NCI-H510A (cell line): ENCODE measurements at places on chromosomes 6 and 20.

- DNase-seq: no peak
Observed at GRCh38 chr6:167020206-167020605, 21.0 kb downstream of the CEP43 start.

DNA sequence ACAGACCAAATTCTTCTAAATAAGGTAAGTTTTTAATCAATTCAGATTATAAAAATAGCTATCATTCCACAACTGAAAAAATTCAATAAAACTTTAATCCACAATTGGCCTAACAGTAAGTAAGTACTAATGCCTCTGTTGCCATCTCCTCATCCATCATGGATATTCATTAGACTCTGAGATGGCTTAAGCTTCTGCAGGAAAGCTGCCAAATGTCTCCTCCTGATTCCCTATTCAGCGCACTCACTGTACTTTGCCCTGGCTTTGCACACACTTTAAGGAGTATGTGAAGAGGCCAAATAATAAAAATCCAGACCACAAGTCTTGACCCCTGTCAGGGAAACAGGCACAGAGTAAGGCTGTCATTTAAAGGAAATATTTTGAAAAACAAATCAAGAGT, 23.6 kb downstream of the PGM3 start:
- no peak for DNase-seq

- DNase-seq: no peak
Observed at GRCh38 chr20:43151901-43152300, 37.8 kb downstream of the PTPRT start.

- DNase-seq: no peak
Observed at GRCh38 chr6:116471531-116471930, 10.4 kb downstream of the CALHM6 start.

- DNase-seq: no peak
Observed at GRCh38 chr20:58056021-58056591, 172.3 kb downstream of the ANKRD60 start.

GRCh38 chr6:156686301-156686994, 90.7 kb upstream of the ARID1B start:
- peak; percentile 39 for DNase-seq

- DNase-seq: peak; percentile 14
Observed at GRCh38 chr6:118985123-118985830, 50.3 kb upstream of the MCM9 start.

DNA sequence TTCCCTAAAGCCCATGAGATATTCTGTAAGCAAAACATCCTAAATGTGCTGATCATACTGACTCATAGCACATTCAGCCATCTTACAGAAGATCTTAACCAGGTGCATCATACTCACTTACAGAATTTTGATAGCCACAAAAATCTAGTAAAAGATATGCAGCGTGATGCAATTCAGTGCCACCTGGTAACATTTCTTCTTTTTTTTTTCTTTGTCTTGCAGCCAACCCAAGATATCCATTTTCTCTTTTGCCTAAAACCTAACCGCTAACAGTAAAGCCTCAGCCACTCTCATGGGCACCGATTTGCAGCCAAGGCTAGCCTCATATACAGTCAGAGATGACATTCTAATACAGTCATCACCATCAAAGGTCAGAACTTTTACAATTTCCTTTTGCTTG, 293.3 kb downstream of the HACE1 start:
- DNase-seq: no peak
